ENCODE measurements at places on chromosomes 6 and 20.

DNA sequence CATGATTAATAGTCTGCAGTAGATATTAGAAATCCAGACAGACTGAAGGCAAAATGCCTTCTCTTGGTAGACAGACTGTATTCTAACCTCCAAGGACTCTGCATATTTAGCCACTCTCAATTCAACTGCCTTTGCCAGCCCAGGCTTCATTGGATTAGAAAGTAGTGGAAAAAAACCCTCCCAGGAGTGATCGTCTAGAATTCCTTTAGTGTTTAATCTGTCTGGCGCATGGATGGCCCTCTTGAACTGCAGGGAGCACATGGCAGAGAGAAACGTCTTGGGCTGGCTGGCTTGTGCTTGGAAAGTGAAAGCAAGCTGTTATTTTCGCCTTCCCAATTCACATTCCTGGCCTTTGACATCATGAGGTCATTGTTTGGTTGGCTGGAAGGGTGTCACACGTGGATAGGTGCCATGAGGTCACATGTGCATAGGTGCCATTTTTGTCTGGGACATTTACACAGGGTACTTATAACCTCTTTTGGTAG is 30.9 kb upstream of the NEDD9 start:
- DNase-seq = no peak

- no peak for DNase-seq
These were observed 279.3 kb upstream of the TCF21 start for GRCh38 chr6:133609415-133610226.

- DNase-seq = no peak
These were observed 4.5 kb upstream of the RAMACL start for GRCh38 chr6:166591026-166591425.

- no peak for DNase-seq
These were observed 77.1 kb downstream of the JAG1 start for GRCh38 chr20:10596710-10597121.

- DNase-seq = no peak
These were observed 141.9 kb downstream of the ID4 start for GRCh38 chr6:19979059-19979458.

GRCh38 chr20:42338294-42339201 is 720.4 kb upstream of the CHD6 start:
- DNase-seq = no peak

GRCh38 chr20:17545127-17545526 is 13.9 kb upstream of the BFSP1 start:
- no peak for DNase-seq

DNA sequence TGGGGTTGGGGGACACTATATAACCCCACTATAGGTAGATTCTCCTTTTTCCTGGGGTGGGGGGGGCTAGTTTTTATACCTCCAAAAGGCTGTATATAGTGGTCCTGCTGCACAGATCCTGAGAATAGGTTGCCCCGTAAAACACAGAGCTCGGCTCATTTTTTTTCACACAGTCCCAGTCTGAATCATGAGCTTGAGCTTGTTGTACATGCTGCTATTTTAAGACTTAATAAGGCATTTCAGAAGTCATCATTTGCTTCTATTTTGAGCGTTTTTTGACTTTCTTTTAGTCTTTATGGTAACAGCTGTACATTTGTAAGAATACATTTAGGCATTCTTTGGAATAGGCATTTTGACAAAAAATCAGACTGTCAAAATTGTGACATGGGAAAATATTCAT is 30.5 kb downstream of the SLC9A8 start:
- DNase-seq = no peak

GRCh38 chr6:125699591-125699990 is 49.8 kb upstream of the HEY2 start:
- DNase-seq = no peak

DNA sequence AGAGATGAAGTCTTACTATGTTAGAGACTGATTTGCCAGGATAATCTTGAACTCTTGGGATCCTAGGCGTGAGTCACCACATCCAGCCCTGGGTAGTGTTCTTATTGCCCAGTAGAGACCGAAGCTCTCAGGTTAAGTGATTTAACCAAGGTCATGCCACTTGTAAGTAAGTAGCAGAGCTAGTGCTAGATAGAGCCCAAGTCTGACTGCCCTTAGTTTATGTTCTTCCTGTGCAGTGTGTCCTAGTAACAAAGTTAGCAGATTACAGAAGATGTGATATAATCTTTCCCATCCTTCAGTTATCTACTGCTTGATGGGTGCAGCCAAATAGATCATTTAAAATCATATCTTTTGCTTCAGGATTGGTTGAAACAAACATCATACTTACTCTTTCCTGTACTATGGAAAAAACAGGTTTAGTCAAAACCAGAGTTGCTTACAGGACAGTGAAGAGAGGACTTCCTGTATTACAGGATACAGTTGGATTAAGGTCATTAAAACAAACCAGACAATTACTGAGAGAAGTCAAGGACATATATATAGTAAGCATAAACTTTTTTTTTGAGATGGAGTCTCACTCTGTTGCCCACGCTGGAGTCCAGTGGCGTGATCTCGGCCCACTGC is 9.5 kb upstream of the PABPC1L start:
- no peak for DNase-seq

- DNase-seq = no peak
These were observed 61.7 kb downstream of the PYGB start for GRCh38 chr20:25309395-25310267.

GRCh38 chr6:41724228-41724580 is 11.2 kb downstream of the TFEB start:
- no peak for DNase-seq

DNA sequence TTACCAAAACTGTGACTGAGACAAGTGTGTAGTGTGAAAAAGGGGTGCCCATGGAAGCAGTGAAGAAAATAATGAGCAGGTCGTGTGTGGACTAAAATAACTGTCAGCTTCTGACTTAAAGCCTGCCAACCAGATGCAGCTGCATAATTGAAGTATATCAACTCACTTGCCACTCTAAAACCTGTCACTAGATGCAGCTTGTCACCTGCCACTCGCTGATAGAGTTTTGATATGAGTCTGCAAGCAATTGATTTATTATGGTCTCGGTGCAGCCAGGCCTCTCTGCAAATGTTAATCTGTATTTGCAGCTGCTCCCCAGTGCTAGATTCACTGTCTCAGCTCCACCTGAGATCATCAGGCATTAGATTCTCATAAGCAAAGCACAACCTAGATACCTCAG is 1090.0 kb upstream of the EYS start:
- DNase-seq = no peak

GRCh38 chr20:45685896-45686295 is 15.9 kb upstream of the WFDC11 start:
- no peak for DNase-seq

GRCh38 chr6:3072798-3073197 is 4.5 kb downstream of the RIPK1 start:
- no peak for DNase-seq

DNA sequence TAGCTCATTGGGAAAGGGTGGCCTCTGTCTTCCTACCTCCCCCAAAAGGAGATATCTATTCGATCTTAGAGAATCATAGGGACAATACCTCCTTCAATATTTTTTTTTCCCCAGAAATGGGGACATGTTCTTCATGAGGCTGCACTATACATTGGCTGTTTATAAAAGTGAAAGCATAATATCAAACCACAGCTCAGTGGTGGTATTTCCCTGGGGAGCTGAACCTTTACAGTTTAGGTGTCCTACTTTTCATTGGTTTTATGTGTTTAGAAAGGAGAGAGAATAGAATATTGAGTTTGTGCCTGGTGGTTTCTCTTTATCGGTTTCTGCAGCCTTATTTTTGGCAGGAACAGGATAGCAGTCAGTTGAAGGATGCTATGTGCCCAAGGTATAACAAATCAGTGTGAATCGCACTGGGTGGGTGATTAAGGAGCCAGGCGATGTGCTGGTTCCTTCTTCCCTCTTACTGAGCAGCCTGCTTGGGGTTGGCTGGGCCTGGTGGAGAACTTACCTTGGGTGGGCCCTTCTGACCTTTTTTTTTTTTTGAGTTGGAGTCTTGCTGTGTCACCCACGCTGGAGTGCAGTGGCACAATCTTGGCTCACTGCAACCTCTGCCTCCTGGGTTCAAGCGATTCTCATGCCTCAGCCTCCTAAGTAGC is 25.2 kb downstream of the UST start:
- no peak for DNase-seq

GRCh38 chr6:156996265-156996664 is 219.1 kb downstream of the ARID1B start:
- no peak for DNase-seq

- DNase-seq = no peak
These were observed 168.1 kb downstream of the CDKAL1 start for GRCh38 chr6:20702366-20702765.

- DNase-seq = no peak
These were observed 1.8 kb upstream of the FKBP1A start for GRCh38 chr20:1394686-1395085.

GRCh38 chr6:79783670-79784394 is 152.7 kb downstream of the SH3BGRL2 start:
- DNase-seq = no peak

DNA sequence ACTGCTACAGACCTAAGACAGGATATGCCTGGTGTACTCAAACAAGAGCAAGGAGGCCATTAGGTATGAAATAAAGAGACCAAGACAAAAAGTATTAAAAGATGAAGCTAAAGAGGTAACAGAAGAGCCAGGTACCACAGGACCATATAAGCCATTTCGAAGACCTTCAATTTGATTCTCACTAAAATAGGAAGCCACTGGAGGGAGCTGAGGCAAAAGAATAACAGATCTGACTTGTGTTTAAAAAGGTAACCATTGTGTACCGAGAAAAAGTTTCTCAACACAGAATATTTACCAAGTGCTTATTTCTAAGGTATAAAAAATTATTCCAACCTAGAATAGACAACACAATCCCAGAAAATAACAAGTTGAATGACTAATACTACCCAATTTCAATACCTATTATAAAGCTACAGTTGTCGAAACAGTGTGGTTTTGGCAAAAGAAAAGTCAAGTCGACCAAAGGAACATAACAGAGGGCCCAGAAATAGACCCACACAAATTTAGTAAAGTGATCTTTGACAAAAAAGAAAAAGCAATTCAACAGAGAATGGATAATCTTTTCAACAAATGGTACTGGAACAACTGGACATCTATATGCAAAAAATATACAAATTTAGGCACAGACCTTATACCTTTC is 125.3 kb upstream of the DST start:
- DNase-seq = no peak

DNA sequence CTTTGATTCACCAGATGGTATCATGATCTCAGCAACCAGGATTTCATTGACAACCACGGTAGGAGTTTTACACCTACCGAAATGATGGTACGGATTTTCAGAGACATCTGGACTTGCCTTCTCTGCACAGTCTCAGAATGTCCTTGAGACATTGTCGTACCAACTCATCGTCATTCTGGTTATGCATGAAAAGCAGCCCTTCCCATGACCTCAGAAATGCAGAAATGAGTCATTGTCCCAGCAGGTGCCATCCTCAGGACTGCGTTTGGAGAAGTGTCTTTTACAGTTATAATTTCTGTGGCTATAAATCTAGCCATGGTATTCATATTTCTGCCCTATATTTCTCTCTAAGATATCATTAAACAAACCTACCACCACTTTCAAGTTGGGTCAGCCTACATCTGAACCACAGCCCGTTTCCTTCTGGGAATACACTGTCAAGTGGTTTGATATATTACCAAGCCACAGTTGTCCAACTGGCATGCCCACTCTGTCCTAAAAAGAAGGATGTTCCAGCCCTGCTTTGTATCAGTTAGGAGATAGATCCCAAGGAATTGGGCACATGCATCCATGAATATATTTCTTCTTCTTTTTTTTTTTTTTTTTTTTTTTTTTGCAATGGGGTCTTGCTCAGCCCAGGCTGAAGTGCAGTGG is 7.5 kb upstream of the BFSP1 start:
- no peak for DNase-seq

DNA sequence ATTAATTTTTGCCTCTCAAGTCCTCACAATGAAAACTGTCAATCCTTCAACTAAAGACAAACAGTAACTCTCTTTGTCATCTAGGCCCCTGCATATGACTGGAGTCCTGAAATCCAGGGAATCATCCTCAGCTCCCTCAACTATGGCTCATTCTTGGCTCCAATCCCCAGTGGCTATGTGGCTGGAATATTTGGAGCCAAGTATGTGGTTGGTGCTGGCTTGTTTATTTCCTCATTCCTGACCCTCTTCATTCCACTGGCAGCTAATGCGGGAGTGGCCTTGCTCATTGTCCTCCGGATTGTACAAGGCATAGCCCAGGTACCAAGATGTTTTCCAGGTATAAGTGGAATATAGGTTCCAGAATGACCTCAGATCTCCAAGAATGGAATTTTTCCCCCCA is 15.4 kb downstream of the SLC17A4 start:
- no peak for DNase-seq

DNA sequence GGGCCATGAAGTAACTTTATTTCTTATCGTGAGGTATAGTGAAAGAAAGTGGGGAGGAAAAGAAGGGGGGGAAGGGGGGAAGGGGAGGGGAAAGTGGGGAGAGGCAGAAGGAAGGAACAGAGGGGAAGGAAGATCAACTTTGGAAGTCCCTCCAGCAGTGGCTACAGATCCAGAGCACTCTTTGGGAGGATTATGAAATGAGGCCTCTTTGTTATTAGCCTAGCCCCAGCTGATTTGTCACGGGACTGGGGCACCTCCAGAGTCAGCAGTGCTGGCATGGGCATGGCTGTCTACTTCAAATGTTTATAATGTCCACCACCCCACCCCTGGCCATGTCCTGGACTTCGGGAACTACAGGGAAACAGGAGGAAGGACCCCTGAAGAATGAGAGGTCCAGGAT is 7.6 kb downstream of the MOCS1 start:
- no peak for DNase-seq

GRCh38 chr20:50460115-50460607 is 50.0 kb upstream of the PTPN1 start:
- no peak for DNase-seq
